Posterior vena cava (tissue), 2 donors: ENCODE measurements at places on chromosomes 16 and 17. TPM values are rescaled to one million over a fixed set of nuclear protein-coding genes. Genes with fewer than 3 reads are reported as not detected.

GRCh38 chr16:71364133-71364681 lies 5.7 kb downstream of the CALB2 start:
- no peak for DNase-seq

DNA sequence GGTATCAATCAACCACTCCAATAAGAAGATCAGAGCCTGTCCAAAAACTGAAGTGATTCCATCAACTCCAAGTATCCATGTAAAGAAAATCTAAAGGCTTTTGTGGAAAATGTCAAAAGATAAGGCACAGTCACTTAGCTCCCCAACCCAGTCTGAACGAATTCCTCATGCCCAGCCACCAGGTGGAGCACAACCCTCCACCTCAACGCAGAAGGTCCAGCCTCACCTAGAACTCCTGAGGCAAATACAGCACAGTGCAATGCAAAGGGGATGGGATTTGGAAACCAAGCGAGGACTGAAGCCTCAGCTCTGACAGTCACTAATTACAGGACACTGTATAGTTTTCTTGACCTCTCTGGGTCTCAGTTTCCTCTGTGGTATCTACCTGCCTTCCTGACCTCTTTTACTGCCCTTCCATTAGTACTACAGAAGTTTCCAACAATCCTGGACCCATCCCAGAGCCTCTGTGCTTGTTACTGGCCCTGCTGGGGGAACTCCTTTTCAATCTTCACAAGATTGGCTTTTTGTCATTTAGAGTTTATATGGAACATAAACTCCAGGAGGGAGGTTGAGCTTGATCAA lies 2.0 kb downstream of the NCBP3 start:
- DNase-seq = peak; percentile 50

DNA sequence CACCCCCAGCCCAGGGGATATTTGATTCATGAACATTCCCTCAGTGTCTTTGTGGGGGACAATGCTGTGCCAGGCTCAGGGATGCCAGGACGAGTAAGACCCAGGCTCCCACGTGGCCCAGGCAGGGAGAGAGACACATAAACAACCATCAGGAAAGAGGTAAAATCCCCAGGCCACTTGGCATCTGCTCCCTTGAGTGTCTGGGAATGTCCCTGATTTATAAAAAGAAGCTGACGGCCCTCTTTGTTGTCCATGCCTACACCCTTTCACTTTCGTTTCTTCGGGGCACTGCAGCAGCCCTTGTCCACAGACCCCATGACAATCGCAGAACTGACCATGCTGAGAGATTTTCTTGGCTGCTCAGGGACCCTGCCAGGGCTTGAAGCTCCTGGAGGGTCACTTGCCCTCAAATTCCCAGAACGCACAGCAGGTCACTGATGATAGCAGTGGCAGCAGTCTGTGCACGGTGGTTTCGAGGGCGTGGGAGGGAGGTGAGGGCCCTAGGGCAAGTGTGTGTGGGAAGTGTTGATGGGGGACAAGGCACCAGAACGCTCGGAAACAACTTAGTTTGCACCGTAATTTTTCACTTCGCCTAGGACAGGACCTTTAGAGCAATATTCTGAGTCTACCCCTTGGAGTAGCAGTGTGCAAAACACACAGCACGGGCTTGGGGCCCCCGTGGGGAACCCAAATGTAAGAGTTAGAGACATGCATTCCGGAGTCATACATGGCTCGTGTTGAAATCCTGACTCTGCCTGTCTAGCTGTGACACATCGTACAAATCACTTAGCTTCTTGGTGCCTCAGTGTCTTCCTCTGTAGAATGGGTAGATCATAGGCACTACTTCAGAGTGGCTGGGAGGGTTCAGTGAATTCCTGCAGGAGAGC lies 4.7 kb downstream of the NOD2 start:
- no peak for DNase-seq

DNA sequence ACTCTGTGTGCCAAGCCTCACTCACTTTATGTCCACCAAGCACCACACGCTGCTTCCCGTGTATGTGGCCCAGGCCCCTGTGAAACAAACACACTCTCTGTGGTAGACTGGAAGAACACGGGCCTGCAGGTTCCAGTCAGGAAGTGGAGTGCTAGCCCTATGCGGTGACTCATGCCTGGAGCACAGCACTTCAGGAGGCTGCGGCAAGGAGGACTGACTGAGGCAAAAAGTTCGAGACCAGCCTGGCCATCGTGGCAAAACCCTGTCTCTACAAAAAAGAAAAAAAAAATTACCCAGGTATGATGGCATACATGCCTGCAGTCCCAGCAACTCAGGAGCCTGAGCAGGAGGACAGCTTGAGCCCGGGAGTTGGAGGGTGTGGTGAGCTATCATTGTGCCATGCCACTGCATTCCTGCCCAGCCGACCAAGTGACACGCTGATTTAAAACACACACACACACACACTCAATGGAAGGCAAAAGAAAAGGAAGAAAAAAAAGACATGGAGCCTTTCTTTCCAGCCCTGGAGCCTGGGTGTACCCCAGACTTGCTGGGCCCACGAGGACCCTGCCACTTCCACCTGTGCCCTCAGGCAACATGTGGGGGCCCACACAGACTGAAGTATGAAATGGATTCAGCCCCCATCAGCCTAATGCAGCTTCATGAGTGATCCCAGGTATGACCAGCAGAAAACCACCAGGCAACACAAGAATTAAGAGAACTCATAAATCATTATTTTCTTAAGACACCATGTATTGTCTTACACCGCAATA lies 126.6 kb downstream of the ANKRD11 start:
- peak; percentile 72 for DNase-seq

DNA sequence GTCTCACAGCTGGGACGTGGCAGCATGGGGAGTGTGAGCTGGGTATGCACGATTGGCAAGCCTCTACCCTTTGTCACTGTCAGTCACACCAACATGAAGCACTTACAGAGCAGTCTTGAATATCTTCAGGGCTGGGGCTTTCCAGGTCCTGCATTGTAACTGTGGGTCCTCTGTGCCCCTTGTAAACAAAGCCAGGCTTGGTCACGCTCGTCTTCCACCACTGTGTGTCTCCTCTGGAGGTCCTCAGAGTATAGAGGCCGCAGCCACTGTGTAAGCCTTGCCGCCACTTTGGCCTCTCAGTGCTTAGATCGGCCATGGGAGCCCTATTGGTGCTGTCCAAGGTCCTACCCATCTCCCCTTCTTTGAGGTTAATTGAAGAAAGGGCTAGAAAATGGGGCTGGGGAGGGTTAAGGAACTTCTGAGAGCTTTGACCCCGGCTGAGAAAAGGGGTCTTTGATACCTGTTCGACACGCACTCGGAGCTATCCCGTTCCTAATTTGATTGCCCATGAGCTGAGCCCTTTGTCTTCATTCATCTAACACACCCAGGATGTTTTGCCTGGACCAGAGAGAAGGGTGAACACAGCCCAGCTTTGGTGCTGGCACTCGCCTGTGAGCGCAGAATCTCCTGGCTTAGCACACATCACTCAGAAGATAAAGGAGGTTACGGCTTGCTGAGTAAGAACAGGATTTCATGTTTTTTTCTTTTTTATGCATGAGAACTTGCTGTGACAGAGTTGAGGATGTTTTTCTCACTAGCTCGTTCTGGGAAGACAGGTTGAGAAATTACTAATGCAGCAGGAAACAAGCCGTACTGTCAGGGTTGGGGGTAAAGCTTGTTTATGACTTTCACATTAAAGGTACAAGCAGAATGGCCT lies 267.9 kb downstream of the CPPED1 start:
- DNase-seq = no peak

DNA sequence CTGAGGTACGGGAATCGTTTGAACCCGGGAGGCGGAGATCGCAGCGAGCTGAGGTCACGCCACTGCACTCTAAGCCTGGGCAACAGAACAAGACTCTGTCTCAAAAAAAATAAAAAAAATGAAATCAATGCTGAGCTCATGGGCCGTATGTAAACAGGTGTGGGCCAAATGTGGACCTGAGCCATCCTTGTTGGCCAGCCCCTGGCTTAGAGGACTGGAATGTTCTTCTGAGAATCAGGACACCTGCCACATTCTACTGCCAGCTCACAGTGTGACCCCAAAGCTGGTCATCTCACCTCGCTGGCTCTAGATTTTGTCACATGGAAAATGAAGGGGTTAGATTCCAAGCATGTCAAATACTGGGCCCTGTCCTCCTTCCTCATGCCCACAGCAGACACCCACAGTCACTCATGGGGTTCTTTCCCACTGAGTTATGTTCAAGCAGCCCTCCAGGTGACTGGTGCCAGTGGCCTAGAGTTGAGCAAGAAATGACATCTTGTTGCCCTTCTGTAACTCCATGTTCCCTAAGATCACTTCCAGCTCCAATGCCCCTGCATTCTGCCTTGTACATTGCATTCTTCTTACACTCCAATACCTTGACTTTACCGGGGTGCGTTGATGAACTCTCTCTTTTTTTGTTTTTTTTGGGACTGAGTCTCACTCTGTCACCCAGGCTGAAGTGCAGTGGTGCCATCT lies 110.6 kb downstream of the ABCC1 start:
- no peak for DNase-seq

- no peak for DNase-seq
Observed at GRCh38 chr17:43125967-43126910, 1.1 kb upstream of the BRCA1 start.

Gene NDRG4
- 5.8 TPM for total RNA-seq

Gene HID1
- total RNA-seq = 13.0 TPM

Gene LYRM9
- 6.0 TPM for total RNA-seq

Gene LITAFD
- not detected for total RNA-seq
